ENCODE measurements at places on chromosomes 5 and 9.

DNA sequence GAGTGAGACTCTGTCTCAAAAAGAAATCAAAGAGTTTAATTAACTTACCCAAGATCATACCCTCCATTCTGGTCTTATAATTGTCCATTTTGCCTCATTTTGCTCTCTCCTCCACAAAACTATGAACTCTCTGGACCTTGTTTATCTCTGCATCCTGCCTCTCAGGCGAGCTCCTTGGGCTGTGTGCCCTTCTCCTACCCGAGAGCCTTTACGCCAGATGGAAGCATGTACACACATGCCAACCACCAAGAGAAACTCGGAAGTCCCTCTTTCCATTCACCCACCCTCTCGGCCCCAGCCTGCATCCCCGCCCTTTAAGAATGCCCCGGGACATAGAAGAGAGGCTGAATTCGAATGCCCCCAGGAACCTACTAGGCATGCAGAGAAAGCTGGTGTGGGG lies 25.9 kb downstream of the CPLX2 start:
- peaks cover 20% of the 10 kb centered on the region for H3K27me3 ChIP-seq
- H3K36me3 ChIP-seq, result peaks cover 4% of the 10 kb centered on the region
- no peak for DNase-seq
- H3K27ac ChIP-seq, result no peak overlapping the region
- peaks cover 34% of the 10 kb centered on the region for H3K4me1 ChIP-seq

DNA sequence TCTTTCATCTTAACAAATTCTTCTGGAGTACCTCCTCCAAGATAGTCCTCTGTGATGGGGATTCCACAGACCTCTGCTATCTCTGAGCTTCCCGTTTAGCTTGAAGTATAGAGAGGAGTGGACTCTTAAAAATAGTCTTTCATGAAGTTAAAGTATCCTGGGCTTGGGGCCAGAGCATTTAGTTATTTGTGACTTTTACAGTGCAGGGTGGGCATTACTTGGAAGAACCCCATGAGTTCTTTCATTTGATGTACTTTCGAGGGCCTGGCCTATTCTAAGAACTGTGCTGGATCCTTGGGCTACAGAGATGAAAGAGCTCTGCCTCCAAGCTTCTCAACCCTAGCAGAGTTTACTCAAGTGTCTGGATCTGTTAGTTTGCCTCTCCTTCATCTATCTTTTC lies 131.5 kb downstream of the ZSWIM6 start:
- H3K4me3 ChIP-seq, result no peak overlapping the region
- H3K36me3 ChIP-seq, result no peaks in the 10 kb centered on the region
- H3K27me3 ChIP-seq, result no peaks in the 10 kb centered on the region
- no peak overlapping the region for H3K27ac ChIP-seq
- H3K4me1 ChIP-seq, result no peaks in the 10 kb centered on the region
- DNase-seq, result no peak

DNA sequence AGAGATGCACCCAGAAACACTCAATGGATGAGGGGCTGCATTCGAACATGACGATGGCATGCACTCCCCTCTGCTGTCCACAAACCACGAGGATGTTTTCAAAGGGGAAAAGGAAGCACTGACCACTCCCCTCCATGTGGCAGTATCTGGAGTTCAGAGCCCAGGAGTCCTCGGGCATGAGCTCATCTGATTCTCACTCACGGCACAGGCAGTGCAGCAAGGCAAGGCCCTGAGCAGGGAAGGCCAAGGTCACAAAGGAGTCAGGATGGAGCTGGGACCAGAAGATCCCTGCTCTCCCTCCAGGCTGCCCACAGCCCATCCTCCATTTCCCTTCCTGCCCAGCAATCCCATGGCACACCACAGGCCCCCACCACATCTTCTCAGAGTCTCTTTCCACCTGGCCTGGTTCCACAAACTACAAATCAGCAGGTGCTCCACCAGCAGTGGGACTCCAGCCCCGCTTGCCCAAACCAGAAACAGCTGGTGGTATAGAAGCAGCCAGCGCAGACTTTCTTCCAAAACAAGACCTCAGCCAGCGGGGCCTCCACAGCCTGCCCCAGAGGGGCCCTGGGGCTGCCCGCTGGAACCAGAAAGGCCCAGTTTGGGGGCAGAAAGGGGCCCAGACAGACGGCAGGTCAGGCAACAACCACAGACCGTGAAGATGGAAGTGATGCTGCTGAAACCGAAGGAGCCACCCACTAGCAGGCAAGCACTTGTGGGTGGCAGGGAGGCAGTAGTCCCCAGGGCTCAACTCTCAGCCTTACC lies 12.2 kb downstream of the TNIP1 start:
- no peaks in the 10 kb centered on the region for H3K27me3 ChIP-seq
- no peak overlapping the region for H3K4me3 ChIP-seq
- H3K36me3 ChIP-seq, result peaks cover 66% of the 10 kb centered on the region
- peak overlapping the region; percentile 66 for H3K27ac ChIP-seq
- DNase-seq, result peak; percentile 28
- peaks cover 70% of the 10 kb centered on the region for H3K4me1 ChIP-seq

GRCh38 chr5:24005384-24005783 lies 498.0 kb downstream of the PRDM9 start:
- no peaks in the 10 kb centered on the region for H3K36me3 ChIP-seq
- H3K27me3 ChIP-seq, result no peaks in the 10 kb centered on the region
- H3K4me3 ChIP-seq, result no peak overlapping the region
- no peaks in the 10 kb centered on the region for H3K4me1 ChIP-seq

GRCh38 chr5:111133436-111133751 lies 41.2 kb downstream of the WDR36 start:
- H3K4me3 ChIP-seq, result no peak overlapping the region

DNA sequence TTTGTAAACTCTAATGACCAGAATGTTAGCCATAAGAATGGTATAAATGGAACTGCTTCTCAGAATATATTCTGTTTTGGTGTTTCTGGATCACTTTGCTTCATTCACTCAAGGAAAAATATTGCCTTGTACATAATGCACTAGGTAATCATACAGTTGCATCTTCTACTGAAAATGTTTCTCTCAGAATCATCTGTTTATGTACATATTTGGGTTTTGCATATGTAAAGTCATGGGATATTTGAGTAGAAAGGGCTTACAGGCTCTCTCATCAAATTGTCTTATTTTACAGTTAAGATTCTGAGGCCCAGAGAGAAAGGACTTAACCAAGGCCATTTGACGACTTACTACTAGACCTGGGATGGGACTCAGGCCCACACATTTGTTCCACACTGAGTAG lies 97.8 kb upstream of the PALM2AKAP2 start:
- H3K4me3 ChIP-seq, result no peak overlapping the region
- H3K27me3 ChIP-seq, result no peaks in the 10 kb centered on the region
- DNase-seq, result no peak
- H3K36me3 ChIP-seq, result no peaks in the 10 kb centered on the region

DNA sequence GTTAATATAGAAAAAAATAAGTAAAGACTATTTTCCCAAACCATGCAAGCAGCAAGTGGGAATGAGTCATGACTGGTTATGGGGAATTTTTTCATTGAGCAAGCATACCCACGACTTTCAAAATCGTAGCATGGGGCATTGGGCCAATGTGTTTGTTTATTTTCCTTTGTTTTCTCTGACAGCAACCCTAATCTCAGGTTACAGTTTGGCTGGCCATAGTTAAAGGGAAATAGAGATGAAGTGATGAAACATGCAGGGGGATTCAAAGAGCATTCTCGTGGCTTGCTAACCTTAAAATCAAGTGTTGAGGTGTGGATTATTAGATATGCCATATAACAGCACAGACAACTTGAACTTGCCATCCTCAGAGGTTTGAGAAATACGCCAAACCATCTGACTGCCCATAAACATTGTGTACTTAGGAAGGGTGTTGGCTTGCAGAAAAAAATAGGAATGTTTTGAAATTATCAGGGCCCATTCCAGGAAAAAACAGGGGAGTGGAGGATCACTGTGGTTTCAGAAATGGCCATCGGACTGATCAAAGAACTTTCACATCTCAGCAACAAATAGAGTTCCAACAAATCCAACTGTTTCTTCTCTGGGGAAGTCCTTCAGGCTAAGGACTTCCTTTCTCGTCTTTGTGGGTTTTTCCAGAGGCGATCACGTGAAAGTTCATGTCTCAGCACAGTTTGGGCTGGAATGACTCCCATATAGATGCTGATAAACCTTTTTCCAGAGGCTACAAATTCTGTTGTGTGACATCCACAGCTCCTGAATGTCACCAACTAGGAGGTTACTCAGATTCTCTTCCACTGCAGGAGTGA lies 259.1 kb downstream of the SYK start:
- no peaks in the 10 kb centered on the region for H3K27me3 ChIP-seq
- no peak overlapping the region for H3K27ac ChIP-seq
- DNase-seq, result no peak
- peaks cover 23% of the 10 kb centered on the region for H3K4me1 ChIP-seq
- H3K4me3 ChIP-seq, result no peak overlapping the region
- peaks cover 22% of the 10 kb centered on the region for H3K36me3 ChIP-seq

DNA sequence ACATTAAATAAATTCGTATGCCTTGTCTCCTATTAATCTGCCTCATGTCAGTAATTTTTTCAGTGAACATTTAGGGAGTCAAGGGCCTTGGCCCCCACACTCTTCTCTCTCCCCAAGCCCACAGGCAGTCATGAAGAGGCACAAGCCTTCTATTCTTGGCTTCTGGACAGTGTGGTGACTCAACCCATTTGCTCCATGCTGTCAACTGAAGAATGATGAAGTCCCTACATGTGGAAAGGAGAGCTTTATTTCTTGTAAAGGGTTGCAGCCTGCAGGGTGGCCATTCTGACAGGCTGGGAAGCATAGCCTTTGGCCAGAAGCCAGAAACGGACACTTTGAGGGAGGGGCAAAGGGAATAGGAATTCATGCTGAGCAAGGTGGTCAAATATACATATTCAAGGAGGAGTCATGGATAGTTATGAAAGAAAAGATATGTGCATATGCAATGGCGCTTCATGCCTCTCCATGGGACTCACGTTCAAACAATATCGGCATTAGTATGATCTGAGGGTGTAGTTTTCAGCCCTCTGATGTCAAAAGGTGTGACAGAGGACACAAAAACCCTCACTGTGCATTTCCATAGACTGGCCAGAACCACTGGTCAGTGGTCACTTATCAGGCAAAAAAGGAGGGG lies 31.3 kb downstream of the ANKRA2 start:
- no peaks in the 10 kb centered on the region for H3K36me3 ChIP-seq
- DNase-seq, result no peak
- no peaks in the 10 kb centered on the region for H3K4me1 ChIP-seq
- no peak overlapping the region for H3K27ac ChIP-seq
- H3K27me3 ChIP-seq, result peaks cover 45% of the 10 kb centered on the region
- H3K4me3 ChIP-seq, result no peak overlapping the region

GRCh38 chr5:107184066-107184465 lies 486.7 kb downstream of the EFNA5 start:
- H3K27me3 ChIP-seq, result no peaks in the 10 kb centered on the region
- H3K36me3 ChIP-seq, result no peaks in the 10 kb centered on the region
- no peak overlapping the region for H3K27ac ChIP-seq
- no peak for DNase-seq

DNA sequence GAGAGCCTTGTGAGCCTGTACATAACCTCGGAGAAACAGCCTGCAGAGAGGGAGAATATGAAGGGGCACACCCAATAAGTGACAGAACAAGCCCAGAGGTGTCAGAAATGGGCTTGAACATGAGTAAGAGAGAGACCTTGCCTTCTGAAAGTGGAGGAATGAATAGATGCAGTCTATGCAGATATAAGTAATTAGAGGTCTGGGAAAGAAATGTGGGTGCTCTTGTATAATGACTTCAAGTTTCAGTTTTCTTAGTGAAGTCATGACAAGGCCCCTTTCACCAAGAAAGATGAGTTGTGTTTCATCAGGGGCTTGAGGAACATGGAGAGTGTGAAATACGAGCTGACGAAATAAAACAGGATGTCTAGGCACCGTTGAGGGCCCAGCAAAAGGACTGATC lies 15.1 kb downstream of the GRAMD2B start:
- H3K36me3 ChIP-seq, result peaks cover 24% of the 10 kb centered on the region
- peak overlapping the region; percentile 22 for H3K27ac ChIP-seq
- no peaks in the 10 kb centered on the region for H3K27me3 ChIP-seq
- DNase-seq, result no peak
- peaks cover 27% of the 10 kb centered on the region for H3K4me1 ChIP-seq

DNA sequence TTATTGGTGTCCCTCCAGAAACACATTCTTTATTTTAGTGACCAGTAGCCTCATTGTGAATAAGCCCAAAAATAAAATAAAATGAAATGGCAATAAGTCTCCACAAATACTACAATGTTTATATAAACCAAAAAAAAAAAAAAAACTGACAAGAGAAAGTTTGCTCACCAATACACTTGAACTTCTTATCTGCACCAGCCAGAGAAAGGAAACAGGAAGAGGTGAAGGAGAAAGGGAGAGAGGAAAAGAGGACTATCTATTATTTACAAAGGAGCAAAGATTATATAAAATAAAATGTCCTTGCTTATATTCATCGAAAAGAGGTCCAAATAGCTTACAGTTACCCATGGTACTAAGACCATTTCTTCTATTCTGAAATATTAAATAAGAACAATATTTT lies 176.4 kb upstream of the CCNG1 start:
- DNase-seq, result no peak
- no peak overlapping the region for H3K27ac ChIP-seq
- H3K4me3 ChIP-seq, result no peak overlapping the region
- no peaks in the 10 kb centered on the region for H3K27me3 ChIP-seq
- no peaks in the 10 kb centered on the region for H3K36me3 ChIP-seq

DNA sequence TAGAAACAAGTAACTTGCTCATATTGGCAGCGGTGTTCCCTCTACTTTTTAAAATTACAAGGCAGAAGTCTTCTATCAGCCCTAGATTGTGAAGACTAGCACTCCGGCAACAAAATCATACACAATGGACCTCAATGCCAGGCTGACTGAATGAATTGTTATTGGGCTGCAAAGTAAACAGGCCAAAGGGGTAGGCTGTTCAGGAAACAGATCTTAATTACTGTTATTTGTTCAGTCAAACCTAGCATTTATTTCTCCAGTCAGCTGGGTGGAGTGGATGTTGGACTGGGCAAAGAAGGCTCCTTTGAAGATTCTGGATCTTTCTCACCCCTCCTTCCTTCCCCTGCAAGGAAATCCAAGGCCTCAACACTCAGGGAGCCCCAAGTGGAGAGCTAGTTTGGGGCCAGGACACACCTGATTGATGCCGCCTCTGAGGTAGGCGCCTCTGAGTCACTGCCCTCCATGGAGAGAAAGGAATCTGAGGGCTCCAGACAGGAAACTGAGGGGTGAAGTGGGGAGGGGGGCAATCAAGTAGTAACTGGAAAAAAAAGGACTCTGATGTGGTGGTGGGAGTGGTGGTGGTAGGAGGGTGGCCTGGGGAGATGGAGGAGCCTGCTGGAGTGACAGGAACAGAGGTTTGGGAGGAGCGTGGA lies 35.5 kb downstream of the SERINC5 start:
- peaks cover 33% of the 10 kb centered on the region for H3K36me3 ChIP-seq
- H3K27me3 ChIP-seq, result no peaks in the 10 kb centered on the region
- H3K4me3 ChIP-seq, result no peak overlapping the region
- no peak for DNase-seq
- H3K27ac ChIP-seq, result no peak overlapping the region
- peaks cover 60% of the 10 kb centered on the region for H3K4me1 ChIP-seq

DNA sequence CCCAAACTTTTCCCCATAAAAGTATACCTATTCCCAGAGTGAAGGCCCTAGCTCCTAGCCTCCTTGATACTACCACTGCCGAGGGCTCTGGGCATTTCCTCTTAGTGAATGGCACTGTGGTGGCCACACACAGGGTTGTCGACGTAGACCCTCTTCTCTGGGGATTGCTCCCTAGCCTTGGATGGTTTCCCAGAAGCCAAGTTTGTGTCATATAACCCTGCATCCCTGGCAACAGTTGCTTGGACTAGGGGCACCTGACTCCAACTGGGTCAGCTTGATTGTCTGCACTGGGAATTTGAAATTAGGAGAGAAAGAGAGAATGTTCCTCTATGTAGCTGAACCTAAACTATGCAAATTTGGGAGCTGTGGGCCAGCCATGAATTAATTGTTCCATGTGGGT lies 32.3 kb upstream of the KIF2A start:
- no peaks in the 10 kb centered on the region for H3K27me3 ChIP-seq
- no peak for DNase-seq
- H3K4me3 ChIP-seq, result no peak overlapping the region
- no peak overlapping the region for H3K27ac ChIP-seq
- peaks cover 28% of the 10 kb centered on the region for H3K36me3 ChIP-seq
- peaks cover 35% of the 10 kb centered on the region for H3K4me1 ChIP-seq
